CD4-positive, alpha-beta T cell treated with Interleukin-4 for 1 hour (primary cell): ENCODE measurements at places on chromosomes 1 and 21.
A peak's percentile ranks its signal among the peaks of the same experiment; 100 is the strongest.

GRCh38 chr1:30691480-30691879, 31.9 kb downstream of the MATN1 start:
- no peak for DNase-seq

- DNase-seq = no peak
Observed at GRCh38 chr1:34002810-34003209, 138.9 kb downstream of the HMGB4 start.

DNA sequence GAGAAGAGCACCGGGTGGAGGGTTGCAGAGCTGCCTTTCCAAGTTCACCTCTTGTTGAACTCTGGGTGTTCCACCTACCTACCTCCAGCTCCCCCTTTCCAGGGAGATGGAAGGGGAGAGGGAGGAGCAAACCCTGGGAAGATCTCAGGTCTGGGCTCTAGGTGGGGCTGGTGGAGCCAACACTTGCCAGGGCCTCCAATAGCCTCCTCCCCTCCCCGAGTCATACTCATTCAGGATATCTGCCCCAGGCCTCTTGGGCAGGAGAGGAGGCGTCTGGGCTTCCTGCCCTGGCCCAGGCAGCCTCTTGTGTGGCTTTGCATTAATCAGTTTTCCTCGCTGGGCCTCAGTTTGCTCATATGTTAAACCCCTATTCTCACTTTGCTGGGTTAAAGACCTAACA, 13.4 kb downstream of the RAP1GAP start:
- DNase-seq = no peak

GRCh38 chr1:244353551-244354091, 98.1 kb downstream of the ADSS2 start:
- peak; percentile 76 for DNase-seq

- no peak for DNase-seq
Observed at GRCh38 chr1:42998386-42998785, 39.7 kb upstream of the SLC2A1 start.

DNA sequence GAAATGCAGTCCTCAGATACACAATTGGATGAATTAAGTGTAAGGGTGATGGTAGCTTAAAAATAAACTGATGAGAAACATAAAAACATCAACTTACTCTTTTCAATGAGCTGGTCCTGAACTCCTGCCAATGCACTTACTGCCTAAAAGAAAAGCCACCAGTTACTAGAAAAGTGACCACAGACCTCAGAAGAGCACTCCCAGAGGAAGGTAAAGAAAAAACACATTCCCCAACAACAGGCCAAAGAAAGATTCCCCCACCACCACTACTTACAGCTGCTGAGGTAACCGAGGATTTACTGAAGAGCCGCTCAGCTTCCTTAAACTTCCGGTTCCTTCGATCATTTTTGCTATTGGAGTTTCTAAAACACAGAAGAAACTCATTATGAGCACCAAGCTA, 5.4 kb downstream of the MEAF6 start:
- no peak for DNase-seq

DNA sequence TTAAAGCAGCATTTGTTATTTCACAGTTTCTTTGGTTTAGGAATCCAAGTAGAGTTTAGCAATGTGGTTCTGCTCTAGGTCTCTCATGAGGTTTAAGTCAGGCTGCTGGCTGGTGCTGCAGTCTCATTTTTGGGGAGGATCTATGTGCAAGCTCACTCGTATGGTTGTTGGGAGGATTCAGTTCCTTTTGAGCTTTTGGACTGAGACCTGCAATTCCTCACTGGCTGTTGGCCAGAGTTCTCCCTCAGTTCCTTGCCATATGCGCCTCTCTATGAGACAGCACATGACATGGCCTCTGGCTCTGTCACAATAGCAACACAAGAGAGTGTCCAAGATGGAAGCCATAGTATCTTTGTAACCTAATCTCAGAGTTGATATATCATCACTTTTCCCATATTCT, 91.0 kb downstream of the OLFML2B start:
- no peak for DNase-seq

GRCh38 chr1:102434421-102434820, 437.7 kb upstream of the OLFM3 start:
- DNase-seq = no peak

DNA sequence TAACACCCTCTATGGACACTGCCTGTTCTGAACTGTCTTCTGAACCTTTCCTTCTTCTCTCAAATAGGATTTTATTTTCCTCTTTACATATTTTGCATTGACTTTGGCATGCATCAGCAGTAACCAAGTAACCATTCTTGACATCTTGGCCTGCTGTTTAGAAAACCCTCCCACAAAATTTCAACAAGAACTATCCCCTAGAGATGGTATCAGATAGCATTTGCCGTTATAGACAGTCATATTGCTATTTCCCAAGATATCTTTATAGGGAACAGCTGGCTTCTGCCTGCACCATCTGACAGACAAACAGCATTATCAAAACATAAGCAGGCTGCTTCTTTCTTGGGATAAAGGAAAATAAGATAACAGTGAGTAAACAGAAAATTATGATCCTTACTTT, 54.7 kb downstream of the LHX8 start:
- no peak for DNase-seq

- DNase-seq = no peak
Observed at GRCh38 chr1:5765997-5766913, 226.0 kb downstream of the NPHP4 start.

DNA sequence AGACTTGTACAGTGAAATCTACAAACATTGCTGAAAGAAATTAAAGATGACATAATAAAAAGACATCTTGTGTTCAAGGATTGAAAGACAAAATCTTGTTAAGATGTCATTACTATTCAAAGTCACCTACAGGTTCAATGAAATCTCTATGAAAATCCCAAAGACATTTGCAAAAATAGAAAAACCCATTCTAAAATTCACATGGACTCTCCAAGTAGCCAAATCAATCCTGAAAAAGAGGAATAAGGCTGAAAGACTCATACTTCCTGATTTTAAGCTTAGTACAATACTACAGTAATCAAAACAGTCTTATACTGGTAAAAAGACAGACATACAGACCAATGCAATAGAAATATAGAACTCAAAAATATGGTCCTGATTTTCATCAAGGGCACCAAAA, 78.6 kb downstream of the PCSK9 start:
- no peak for DNase-seq

- DNase-seq = no peak
Observed at GRCh38 chr1:57959531-57960241, 535.8 kb upstream of the DAB1 start.

- DNase-seq = no peak
Observed at GRCh38 chr1:184615301-184615700, 139.4 kb downstream of the EDEM3 start.

- DNase-seq = no peak
Observed at GRCh38 chr1:200739702-200740570, 1.2 kb downstream of the CAMSAP2 start.

DNA sequence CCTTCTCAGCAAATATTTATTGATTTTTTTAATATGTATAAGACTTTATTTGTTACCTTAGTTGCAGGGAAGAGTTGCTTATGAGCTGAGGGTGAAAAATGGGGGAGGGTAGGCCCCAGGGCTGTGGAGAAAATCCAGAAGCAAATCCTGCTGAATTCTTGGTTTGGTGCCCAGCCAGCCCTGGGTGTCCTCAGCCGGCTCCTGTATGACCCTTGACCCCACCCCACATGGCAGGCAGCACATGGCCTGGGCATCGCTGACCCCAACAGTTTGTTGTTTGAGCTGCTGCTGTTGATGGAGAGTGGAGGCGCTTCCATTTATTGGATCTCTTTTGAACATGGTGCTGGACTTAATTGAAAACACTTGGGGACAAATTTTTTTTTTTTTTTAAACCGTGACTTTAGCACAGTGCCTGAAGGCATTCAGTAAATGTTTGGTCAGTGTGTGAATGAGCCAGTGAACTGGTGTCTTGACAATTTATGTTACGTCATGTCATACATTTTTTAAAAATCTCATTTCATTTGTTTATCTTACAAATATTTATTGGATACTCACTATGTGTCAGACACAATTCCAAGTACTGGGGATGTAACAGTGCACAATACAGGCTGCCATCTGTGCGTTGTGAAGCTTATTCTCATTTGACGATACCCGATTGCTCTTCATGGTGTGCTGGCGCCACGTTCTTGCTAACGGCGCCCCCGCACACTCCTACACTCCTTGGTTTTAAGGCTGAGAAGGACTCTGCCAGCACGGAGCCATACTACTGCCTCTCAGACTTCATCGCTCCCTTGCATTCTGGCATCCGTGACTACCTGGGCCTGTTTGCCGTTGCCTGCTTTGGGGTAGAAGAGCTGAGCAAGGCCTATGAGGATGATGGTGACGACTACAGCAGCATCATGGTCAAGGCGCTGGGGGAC, 98.8 kb downstream of the MTR start:
- DNase-seq = no peak

- DNase-seq = no peak
Observed at GRCh38 chr1:184792450-184792969, 37.9 kb upstream of the EDEM3 start.

- no peak for DNase-seq
Observed at GRCh38 chr1:84785271-84786036, 95.2 kb upstream of the SSX2IP start.

GRCh38 chr1:98761219-98761865, 99.8 kb downstream of the SNX7 start:
- DNase-seq = no peak

DNA sequence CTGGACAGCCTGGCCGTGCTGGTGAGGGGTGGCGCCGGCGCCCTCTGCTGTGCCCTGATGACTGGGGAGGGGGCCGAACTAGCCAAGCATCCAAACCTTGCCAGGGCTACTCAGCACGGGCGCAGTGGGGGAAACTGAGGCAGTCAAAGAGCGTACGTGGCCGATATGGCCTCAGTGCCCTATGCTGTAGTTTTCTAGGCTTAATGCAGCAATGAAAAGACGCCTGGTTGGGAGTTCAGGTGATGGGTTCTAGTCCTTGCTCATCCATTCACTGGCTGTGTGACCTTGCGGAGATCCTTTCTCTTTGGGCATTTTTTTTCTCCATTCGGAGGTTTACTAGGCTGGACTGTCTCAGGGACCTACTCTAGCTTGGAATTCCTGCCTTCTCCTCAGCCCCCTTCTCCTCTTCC, 822 bp downstream of the MTX1 start:
- no peak for DNase-seq
